ENCODE measurements at places on chromosomes 16 and 17.

GRCh38 chr16:31527734-31528274 is at the start of gene AHSP:
TSS of gene AHSP (plus strand) at chr16:31527900. CDS start at chr16:31528140, 240 bp downstream.
- no peak for DNase-seq

DNA sequence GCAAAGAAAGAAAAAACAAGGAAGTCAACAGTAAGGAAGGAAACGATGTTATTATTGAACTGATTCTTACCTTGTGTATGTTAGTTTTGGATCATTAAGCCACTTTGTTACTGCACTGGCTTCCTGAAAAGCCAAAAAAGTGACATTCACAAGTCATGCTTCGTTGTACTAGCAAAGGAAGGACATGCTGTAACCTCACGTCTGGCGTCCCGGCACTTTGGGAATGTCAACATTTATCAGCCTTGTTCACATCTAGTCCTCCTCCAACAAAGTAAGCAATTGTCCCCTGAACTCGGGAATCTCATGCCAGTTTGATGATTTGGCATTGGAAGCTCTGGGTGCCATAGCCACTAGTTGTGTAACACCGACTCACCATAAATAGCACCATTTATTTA is 731 bp upstream of the MKS1 start:
- DNase-seq, result no peak

GRCh38 chr17:39244016-39244599 is 18.4 kb upstream of the STAC2 start:
- DNase-seq, result no peak

DNA sequence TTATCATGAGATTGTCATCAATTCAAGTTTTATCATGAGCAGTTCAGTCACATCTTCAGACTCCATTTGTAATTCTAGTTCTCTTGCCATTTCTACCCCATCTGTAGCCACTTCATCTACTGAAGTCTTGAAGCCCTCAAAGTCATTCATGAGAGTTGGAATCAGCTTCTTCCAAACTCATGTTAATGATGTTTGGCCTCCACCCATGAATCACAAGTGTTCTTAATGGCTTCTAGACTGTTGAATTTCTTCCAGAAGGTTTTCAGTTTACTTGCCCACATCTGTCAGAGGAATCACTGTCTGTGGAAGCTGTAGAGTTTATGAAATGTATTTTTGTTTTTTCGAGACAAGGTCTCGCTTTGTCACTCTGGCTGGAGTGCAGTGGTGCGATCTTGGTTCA is 16.0 kb downstream of the NSRP1 start:
- DNase-seq, result no peak

DNA sequence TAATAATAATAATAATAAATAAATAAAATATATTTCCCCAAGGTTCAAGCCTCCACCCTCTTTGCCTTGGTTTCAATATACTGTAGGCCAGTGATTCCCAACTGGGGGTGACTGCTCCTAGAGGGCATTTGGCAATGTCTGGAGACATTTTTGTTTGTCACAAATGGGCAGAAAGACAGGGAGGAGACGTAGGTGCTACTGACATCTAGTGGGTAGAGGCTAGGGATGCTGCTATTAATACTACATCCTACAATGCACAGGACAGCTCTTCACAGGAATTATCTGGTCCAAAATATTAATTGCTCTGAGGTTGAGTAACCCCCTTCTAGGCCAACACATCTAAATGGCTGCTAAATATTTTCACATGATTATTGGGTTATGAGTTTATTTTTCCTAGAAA is 12.8 kb upstream of the PRR14 start:
- no peak for DNase-seq

GRCh38 chr16:89155184-89155679 is 16.3 kb upstream of the CDH15 start:
- no peak for DNase-seq
